ENCODE measurements at places on chromosomes 11 and 22.
A peak's percentile ranks its signal among the peaks of the same experiment; 100 is the strongest.

- no peak for DNase-seq
Observed at GRCh38 chr11:98561877-98562395, 458.8 kb upstream of the CNTN5 start.

DNA sequence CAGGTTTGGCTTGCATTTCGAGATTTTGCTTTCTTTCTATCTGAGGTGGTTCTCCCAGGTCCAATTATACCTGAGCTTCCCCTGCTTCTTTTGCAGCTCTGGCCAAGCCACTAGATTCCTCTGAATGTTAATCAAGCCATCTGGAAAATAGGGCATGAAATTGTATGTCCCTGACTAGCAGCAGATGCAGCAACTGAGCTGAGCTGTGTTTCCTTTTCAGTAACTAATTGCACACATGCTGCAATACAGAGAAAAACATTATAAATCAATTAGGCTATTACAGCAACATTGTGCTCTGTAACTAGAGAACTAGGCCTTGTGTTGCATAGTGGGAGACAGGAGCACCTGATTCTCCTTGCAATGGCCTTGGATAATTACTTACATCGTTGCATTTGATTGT, 408.3 kb downstream of the ETS1 start:
- DNase-seq, result peak; percentile 79

GRCh38 chr11:131823772-131824171, 453.4 kb downstream of the NTM start:
- DNase-seq, result no peak

DNA sequence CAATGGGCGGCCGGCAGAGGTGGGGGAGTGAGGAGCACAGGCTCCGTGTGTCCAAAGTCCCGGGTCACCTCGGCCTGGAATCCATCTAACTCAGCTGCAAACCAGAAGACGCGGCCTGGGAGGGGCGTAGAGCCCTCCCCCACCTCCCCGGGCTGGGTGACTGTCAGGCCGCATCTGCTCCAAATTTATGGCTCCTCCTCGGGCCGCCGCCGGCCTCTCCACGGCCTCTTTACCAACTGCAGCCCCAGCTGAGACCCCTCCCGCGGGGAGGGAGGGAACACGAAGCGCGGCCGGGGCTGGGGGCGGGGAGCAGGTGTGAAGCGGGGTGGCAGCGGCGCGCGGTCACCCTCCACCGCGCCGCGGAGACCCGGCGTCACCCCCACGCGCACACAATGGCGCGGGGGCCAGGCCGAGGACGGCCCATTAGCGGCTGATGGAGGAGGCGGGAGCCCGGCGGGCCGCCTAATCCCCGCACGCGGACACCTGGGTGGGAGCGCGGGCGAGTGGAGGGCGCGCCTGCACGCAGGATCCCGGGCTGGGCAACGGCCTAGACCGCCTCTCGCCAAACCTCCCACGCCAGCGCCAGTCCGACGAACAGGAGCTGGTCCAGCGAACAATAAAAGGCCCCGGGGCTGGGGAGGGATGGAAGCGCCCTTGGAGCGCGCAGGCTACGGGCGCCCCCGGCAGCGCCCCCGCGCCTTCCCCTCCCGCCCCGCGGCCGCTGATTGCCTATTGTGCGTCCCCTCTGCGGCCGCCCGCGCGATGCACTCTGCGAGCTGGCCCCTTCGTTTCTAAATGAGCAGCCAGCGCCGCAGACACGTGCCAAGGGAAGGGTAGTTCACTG, 25.9 kb upstream of the ROBO3 start:
- DNase-seq, result no peak

- DNase-seq, result no peak
Observed at GRCh38 chr11:26987731-26988130, 6.2 kb upstream of the FIBIN start.

DNA sequence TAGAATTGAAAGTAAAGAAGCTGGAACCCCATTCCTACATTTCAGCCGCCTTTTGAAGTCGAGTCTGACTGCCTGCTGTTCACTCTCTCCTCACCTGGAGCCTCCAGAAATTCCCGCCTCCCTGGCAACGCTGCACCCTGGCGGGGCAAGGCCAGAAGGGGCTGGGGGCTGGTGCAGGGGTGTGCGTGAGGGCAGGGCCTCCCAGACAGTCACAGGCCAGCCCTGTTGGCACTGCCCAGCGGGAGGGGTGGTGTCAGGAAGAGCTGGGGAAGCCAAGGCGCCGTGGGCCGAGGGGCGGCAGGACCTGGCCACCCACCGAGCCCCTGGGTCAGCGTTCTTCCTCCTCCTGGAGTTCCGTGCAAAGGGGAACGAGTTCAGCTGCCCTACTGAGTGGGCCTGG, 123.2 kb downstream of the KCNQ1OT1 start:
- DNase-seq, result no peak

- no peak for DNase-seq
Observed at GRCh38 chr11:17300372-17300771, 23.8 kb downstream of the NUCB2 start.

Data from AG10803 (cell line).